ENCODE measurements at places on chromosomes 2 and 18. TPM values are rescaled to one million over a fixed set of nuclear protein-coding genes. Genes with fewer than 3 reads are reported as not detected.

DNA sequence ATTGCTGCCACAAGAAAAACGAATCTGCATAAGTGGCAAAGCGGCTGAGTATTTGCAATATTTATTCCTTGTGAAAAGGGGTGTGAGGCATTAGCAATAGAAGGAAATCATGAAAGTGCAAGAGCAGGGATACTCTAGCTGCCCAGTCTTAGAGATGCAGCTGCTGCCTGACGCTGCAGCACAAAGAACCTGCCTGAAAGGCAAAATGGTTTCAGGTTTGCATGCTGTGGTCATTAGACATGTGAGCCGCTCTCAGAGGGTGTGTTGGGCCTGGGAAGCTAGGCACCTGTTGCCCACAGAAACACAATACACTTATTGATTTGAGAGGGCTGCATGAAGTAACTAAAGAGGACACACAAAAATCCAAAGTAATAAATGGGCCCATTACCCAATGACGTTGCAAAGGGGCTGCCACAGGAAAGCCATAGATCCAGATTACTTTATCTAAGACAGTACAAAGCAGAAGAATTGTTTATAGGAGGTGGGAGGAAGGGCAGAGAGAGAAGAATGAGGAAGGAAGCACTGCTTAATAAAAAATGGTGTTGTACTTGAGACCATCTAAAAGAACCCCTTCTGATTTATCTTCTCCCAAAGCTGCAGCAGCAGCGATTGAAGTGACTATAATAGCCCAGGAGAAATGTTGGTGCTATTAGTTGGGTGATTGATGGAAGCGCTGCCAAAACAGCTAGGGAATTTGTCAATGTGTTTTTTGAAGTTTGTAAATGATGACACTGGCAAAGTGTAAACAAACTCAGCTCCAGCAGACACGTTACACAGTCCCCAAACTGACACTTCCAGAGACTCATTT, 492.4 kb upstream of the ACVR2A start:
- no peaks in the 10 kb centered on the region for H3K4me1 ChIP-seq
- peaks cover 6% of the 10 kb centered on the region for H3K27me3 ChIP-seq
- no peaks in the 10 kb centered on the region for H3K36me3 ChIP-seq
- no peak overlapping the region for H3K27ac ChIP-seq
- no peak for DNase-seq

- H3K27ac ChIP-seq: no peak overlapping the region
- H3K4me3 ChIP-seq: no peak overlapping the region
- peaks cover 31% of the 10 kb centered on the region for H3K36me3 ChIP-seq
Observed at GRCh38 chr2:32697156-32697555, 69.3 kb downstream of the TTC27 start.

Gene CYRIA
- total RNA-seq: 0.83 TPM

GRCh38 chr2:121191191-121192170, 93.5 kb downstream of the TFCP2L1 start:
- H3K36me3 ChIP-seq: no peaks in the 10 kb centered on the region
- H3K4me1 ChIP-seq: no peaks in the 10 kb centered on the region
- no peak overlapping the region for H3K4me3 ChIP-seq

- no peak overlapping the region for H3K27ac ChIP-seq
- no peak overlapping the region for H3K4me3 ChIP-seq
- DNase-seq: no peak
- H3K4me1 ChIP-seq: no peaks in the 10 kb centered on the region
- H3K27me3 ChIP-seq: no peaks in the 10 kb centered on the region
Observed at GRCh38 chr2:142858961-142859360, 18.5 kb upstream of the KYNU start.

Gene IL1A
- total RNA-seq: not detected

Gene IL37
- total RNA-seq: not detected

DNA sequence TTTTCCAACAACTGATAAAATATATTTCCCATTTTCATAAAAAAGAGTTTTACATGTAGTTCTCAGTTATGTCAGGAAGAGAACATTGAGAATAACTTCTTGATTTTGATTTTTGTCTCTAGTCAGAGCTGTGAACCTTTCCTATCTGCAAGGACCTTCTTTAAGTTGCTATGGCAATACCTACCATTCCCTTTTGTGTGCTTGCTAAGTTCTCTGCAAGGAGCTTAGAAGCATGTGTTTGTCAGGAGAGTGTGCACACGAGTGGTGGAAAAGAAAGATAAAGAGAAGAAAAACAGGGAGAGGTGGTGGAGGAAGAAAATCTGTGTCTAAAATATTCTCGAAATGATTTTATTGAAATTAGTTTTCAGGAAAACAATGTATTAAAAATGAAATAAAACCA, 140.3 kb upstream of the SLC8A1 start:
- H3K27me3 ChIP-seq: no peaks in the 10 kb centered on the region
- H3K36me3 ChIP-seq: no peaks in the 10 kb centered on the region
- DNase-seq: no peak
- H3K27ac ChIP-seq: no peak overlapping the region
- no peaks in the 10 kb centered on the region for H3K4me1 ChIP-seq

DNA sequence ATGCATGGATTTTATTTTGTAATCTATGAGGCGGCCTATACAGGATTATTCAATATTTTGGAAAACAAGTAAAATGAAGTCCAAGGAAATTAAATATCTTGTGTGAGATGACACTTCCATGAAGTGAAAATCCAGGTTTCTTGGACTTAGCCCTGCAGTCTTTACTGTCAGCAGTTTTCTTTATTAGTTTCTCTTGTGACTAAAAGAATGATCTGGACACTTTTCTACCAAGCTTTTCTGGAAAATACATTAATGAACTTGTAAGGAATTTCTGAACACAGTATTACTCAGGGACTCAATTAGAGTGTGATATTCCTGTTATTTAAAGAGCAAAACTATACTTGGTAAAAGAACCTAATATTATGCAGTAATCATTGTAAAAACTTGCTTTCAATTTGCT, 610.4 kb upstream of the SLC8A1 start:
- H3K4me1 ChIP-seq: no peaks in the 10 kb centered on the region
- no peaks in the 10 kb centered on the region for H3K36me3 ChIP-seq
- DNase-seq: no peak
- H3K4me3 ChIP-seq: no peak overlapping the region
- H3K27ac ChIP-seq: no peak overlapping the region

Gene KIAA2012
- total RNA-seq: not detected

DNA sequence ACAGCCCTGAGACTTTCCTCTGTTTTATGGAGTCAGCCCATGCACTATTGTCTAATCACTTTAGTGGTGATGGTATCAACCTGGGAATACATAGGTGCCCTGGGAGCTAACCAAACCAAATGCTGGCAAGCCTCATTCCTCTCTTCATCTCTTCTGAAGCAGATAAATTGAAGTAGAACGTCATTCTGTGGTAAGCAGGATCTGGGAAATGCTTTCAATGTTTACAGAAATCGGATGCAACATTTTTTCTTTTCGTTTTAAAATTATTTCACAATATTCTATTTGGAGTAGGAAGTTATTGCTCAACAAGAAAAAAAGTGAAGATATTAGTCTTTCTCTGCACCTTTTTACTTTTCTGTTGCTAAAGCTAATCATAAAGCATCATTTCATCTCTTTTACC, 114.2 kb downstream of the RBMS1 start:
- peak overlapping the region; percentile 4 for H3K27ac ChIP-seq
- no peaks in the 10 kb centered on the region for H3K36me3 ChIP-seq
- H3K27me3 ChIP-seq: no peaks in the 10 kb centered on the region
- DNase-seq: no peak
- peaks cover 89% of the 10 kb centered on the region for H3K4me1 ChIP-seq
- H3K4me3 ChIP-seq: no peak overlapping the region

DNA sequence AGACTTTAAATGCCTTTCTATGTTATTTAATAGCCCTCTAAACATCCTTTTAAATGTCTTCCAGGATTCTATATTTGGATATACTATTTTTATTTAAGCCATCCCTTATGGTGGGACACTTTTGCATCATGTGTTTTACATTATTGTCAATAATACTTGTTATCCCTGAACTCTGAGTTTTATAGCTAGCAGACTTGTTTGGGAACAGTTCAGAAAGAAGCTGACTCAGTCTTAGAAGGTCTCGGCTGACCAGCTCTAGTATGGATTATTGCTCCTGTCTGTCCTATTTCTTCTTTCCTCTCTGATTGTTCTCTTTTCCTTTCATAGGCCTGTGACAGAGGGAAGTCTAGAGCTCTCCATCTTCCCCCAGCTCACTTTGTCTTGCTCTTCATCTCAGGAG, 77.3 kb upstream of the CXCR4 start:
- no peak for DNase-seq
- H3K4me1 ChIP-seq: peaks cover 7% of the 10 kb centered on the region
- H3K27ac ChIP-seq: peak overlapping the region; percentile 6
- H3K4me3 ChIP-seq: no peak overlapping the region
- H3K27me3 ChIP-seq: no peaks in the 10 kb centered on the region

DNA sequence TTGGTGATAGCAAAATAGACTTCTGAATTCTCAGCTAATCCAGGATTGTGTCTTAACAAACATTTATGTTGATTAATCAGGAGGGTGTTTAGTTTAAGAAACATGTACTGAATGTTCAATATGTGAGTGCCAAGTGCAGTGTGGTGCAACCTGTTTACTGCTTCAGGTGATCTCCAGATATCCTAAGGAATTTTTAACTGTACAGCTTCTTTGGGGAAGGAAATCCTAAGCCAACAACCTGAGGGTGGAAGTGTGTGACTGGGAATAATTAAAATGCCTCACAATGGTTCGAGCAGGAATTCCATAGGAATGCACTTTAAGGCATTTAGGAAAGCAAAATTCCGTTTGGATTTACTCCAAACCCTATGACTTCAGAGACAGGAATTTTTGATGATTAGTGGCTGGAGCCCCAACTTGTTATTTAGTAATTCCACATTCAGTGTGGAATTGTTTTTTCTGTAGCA, 16.4 kb downstream of the CRIM1 start:
- H3K36me3 ChIP-seq: no peaks in the 10 kb centered on the region
- H3K4me1 ChIP-seq: no peaks in the 10 kb centered on the region
- H3K4me3 ChIP-seq: no peak overlapping the region
- no peak for DNase-seq
- H3K27ac ChIP-seq: no peak overlapping the region
- peaks cover 9% of the 10 kb centered on the region for H3K27me3 ChIP-seq

Gene TOGARAM2
- total RNA-seq: 0.75 TPM

DNA sequence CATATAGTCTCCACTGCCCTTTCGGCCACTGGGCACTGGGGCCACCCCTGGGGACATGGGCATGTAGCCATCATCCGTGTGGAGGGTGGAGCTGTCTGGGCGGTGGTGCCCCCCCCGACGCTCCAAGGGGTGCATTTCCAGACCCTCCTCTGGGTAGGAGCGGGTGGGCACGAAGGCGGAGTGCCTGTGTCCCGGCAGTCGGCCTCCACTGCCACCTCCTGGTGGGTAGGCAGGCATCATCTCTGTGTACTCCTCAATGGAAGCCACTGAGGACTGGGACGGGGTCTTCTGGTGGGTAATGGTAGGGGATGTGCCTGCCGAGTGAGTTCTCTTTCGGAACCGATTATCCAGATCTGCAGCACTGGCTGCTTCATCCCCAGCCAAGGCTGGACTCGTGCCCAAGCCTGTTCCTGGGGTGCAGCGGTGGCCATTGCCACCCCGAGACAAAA, 2.8 kb downstream of the IRS1 start:
- peaks cover 13% of the 10 kb centered on the region for H3K4me1 ChIP-seq
- DNase-seq: no peak
- H3K4me3 ChIP-seq: peak overlapping the region; percentile 36
- H3K27ac ChIP-seq: no peak overlapping the region
- no peaks in the 10 kb centered on the region for H3K27me3 ChIP-seq

DNA sequence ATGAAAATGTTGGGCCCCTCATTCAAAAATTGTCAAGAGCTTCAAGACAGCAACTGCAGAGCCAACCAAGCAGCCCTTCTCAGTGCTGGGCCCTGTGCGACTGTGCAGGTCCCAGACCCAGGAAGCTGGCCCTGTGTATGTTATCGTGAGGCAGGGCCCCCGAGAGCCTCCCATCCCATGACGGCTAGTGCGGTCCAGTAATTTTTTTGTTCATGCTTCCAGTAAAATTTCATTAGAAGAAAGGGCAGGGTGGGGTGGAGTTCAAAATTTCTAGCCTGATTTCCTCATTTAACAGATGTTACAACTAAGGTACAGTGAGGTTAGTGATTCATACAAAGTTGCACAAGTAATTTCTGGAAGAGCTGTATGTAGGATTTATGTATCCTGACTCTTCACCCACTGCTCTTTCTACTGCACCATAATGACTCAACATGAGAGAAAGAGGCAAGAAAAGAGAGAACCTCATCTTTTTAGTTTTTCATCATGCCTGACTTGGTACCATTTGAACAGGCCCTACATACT, 105.5 kb downstream of the ZEB2 start:
- H3K27ac ChIP-seq: no peak overlapping the region
- H3K27me3 ChIP-seq: no peaks in the 10 kb centered on the region
- H3K36me3 ChIP-seq: peaks cover 4% of the 10 kb centered on the region
- H3K4me3 ChIP-seq: no peak overlapping the region
- no peak for DNase-seq
- peaks cover 12% of the 10 kb centered on the region for H3K4me1 ChIP-seq

GRCh38 chr2:48844417-48845155, 89.1 kb upstream of the LHCGR start:
- H3K4me3 ChIP-seq: no peak overlapping the region
- H3K27me3 ChIP-seq: peaks cover 10% of the 10 kb centered on the region
- no peak for DNase-seq
- no peaks in the 10 kb centered on the region for H3K4me1 ChIP-seq
- no peaks in the 10 kb centered on the region for H3K36me3 ChIP-seq

- no peaks in the 10 kb centered on the region for H3K36me3 ChIP-seq
- no peaks in the 10 kb centered on the region for H3K27me3 ChIP-seq
- H3K4me1 ChIP-seq: no peaks in the 10 kb centered on the region
Observed at GRCh38 chr18:40413160-40413559, 1541.9 kb upstream of the PIK3C3 start.

Gene EFHD1
- 4.3 TPM for total RNA-seq

GRCh38 chr2:23388756-23389514, 4.0 kb downstream of the KLHL29 start:
- H3K36me3 ChIP-seq: peaks cover 6% of the 10 kb centered on the region
- peaks cover 70% of the 10 kb centered on the region for H3K27me3 ChIP-seq
- peaks cover 18% of the 10 kb centered on the region for H3K4me1 ChIP-seq
- no peak for DNase-seq
- H3K4me3 ChIP-seq: no peak overlapping the region

Gene COL6A3
- total RNA-seq: 3.5 TPM

- H3K4me3 ChIP-seq: no peak overlapping the region
- H3K27ac ChIP-seq: no peak overlapping the region
- DNase-seq: no peak
- no peaks in the 10 kb centered on the region for H3K27me3 ChIP-seq
- peaks cover 17% of the 10 kb centered on the region for H3K36me3 ChIP-seq
Observed at GRCh38 chr2:156541706-156542105, 105.5 kb downstream of the GPD2 start.

DNA sequence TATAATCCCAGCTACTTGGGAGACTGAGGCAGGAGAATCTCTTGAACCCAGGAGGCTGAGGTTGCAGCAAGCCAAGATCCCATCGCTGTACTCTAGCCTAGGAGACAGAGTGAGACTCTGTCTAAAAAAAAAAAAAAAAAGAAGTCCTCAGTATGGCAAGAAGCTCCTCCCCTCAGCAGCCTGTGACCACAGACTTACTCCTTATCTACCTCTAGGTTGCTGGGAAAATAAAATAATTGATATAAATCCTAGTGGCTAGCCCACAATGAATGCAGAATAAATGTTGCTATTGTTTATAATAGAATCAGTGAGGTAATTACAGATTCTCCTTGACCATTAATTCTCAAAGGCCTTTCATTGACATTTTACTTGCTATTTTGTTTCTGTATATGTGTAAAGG, 70.6 kb downstream of the IRS1 start:
- no peak for DNase-seq
- peaks cover 2% of the 10 kb centered on the region for H3K4me1 ChIP-seq
- H3K27me3 ChIP-seq: peaks cover 11% of the 10 kb centered on the region
- no peaks in the 10 kb centered on the region for H3K36me3 ChIP-seq
- no peak overlapping the region for H3K4me3 ChIP-seq
